Fibroblast of skin of right biceps (primary cell): ENCODE measurements at places on chromosomes 1 and 21.
A peak's percentile ranks its signal among the peaks of the same experiment; 100 is the strongest.

DNA sequence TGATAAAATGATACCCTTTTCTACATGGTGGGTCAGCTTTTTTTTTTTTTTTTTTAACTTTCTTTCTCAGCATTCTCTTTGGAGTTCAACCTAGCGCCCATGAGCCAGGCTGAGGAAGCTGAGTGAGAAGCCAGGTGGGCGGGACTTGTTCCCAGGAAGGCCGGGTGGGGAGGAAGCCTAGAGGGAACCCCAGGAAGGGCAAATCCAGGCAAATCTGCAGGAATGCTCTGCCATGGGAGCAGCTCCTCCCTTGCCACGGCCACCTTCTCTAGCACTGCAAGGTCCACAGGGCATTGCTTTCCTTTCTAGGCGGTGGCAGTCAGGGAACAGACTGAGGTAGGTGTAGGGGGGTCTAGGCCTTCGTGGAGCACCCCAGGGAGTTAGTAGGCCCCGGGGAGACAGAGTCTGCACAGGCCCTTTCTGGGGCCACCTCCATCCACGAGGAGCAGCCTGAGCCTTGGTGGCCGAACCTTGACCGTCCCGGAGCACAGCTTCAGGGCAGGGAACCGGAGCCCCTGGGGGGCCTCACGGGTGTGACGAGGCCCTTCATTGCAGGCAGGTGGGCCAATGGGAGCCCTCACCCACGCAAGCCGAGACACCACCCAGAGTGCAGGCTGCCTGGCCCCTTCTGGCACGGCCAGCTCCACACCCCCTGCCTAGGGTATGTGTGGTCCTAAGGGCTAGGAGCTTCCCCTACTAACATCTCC, 18.2 kb upstream of the CCDC27 start:
- no peak for DNase-seq

- no peak for DNase-seq
These were observed 1.1 kb upstream of the CDC73 start for GRCh38 chr1:193120604-193121166.

DNA sequence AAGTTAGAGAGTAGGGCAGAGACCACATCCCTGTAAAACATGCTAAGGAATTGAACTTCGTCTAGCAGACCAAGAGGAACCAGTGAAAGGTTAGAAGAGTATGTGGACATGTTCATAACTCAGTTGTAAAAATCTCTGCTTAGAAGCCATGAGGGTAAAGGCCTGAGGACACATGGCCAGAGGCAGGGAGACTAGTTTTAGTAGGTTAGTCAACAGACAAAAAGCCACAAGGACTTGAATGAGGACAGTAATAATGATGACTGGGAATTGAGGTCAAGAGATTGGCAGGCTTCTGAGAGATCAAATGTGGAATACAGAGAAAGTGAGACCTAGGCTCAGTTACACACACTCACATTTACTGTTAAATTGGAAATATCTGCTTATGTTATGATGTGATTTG, 205.5 kb upstream of the HOOK1 start:
- no peak for DNase-seq

DNA sequence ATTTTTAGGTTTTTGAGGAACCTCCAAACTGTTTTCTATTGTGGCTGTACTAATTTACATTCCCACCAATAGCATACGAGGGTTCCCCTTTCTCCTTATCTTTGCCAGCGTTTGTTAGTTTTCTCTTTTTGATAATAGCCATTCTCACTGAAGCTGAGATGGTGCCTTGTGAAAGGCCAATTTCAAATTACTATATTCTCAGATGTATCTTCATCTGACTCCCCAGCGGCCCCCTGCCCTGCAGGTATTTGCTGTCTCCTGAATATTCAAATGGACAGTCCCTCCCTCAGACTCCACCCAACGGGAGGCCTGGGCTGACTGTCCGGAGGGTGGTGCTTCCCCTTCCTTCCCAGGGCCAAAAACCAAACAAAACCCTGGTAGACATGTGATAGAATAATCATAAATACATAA, 33.5 kb upstream of the TARBP1 start:
- DNase-seq = no peak

GRCh38 chr1:6224718-6225117, 11.0 kb downstream of the ICMT start:
- DNase-seq = no peak

GRCh38 chr1:207049974-207050391, 1.0 kb downstream of the YOD1 start:
- DNase-seq = peak; percentile 53

GRCh38 chr1:245263529-245264095, 108.8 kb downstream of the KIF26B start:
- peak; percentile 82 for DNase-seq
